ENCODE measurements at places on chromosomes 13 and 19.

DNA sequence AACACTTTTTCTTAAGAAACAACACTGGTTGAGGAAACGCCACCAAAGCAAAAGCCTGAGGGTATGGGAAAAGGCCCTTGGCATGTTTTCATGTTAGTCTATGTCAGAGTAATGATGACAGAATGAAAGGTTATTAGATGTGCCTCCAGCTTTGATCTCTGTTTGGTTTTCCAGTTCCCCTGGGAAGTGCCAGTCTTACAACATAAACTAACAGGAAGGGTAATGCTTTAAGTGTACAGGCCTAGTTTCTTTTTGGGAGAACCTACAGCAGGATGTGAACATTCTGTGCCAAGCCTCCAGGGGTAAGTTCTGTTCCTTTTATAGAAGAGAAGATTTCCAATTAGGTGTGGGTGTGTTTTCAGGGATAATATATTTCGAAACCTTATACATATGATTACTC lies 121.7 kb downstream of the FNDC3A start:
- DNase-seq = no peak

DNA sequence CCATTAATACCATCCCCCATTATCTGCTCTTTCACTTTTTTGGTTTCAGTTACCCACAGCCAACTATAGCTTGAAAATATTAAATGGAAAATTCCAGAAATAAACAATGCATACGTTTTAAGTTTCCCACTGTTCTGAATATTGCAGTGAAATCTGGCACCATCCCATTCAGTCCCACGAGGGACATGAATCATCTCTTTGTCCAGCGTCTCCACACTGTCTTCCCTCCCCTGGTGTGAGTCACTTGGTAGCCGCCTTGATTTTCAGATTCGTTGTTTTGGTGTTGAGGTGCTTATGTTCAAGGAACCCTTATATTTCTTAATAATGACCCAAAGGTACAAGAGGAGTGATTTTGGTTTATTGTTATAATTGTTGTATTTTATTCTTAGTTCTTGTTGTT lies 246.1 kb downstream of the DCT start:
- DNase-seq = no peak

DNA sequence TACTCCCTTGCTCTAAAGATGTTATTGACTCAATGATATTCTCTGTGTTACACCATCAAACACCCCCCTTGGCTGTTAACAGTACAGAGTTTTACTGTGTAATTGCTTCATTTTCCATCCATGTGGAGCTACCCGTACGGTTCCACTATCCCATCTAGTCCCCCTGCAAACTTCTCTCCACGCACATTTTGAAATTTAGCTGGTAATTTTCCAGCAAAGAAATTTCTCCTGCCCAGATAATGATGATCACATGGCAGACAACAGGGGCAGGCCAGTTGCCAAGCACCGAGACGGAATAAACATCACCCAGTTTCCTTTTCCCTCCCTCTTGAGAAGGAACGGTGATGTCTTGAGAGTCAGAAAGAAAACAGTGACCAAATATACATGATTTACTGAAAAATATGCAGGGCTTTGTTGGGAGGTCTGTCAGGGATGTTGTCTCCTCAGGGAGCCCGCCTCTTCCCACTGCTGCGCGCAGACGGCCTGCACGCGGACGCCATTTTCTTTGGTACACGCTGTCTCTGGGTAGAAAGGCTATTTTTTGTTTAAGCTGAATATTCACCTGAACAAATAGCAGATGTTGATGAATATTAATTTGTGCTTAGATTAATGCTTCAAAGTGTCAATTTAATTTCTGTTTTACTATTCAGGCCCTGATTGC lies 109.9 kb downstream of the OLFM4 start:
- no peak for DNase-seq

DNA sequence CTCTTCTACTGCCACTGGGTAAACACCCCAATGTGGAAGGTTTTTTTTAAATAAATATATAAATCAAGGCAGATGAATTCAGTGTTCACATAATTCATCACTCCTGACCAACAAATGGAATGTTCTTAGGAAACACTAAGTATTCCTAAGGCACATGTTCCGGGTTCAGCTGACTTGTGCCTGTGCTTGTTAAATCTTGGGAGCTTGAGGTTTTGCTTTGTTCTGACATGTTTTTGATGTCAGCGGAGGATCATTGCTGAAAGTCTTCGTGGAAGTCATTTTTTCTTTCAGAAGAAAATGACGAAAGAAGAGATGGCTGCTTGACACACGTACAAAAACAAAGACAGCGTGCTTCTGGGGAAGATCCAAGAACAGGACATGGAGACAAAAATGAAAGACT lies 185.8 kb downstream of the MZT1 start:
- DNase-seq = no peak

- no peak for DNase-seq
These were observed 173.0 kb upstream of the UFM1 start for GRCh38 chr13:38176664-38177063.

DNA sequence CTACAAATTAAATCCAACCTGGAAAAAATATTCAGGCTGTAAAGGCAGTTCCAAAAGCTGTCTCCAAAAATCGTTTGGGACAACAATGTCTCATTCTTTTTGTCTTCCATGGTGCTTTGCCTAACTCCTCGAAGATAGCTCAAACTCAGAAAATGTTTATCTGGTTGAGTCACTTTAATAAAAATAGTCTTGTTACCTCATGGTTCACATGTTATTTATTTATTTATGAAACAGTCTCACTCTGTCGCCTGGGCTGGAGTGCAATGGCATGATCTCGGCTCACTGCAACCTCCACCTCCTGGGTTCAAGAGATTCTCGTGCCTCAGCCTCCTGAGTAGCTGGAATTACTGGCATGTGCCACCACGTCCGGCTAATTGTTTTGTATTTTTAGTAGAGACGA lies 4.9 kb upstream of the BRD4 start:
- DNase-seq = no peak

GRCh38 chr13:52405767-52406494 lies at the start of gene THSD1:
THSD1 (minus strand) TSS chr13:52406172; CDS start chr13:52402600, 3,572 bp downstream.
- DNase-seq = no peak

GRCh38 chr13:40682449-40683240 lies 16.2 kb upstream of the FOXO1 start:
- DNase-seq = no peak

- DNase-seq = no peak
These were observed 1.9 kb upstream of the MEF2B start for GRCh38 chr19:19171821-19172532.

DNA sequence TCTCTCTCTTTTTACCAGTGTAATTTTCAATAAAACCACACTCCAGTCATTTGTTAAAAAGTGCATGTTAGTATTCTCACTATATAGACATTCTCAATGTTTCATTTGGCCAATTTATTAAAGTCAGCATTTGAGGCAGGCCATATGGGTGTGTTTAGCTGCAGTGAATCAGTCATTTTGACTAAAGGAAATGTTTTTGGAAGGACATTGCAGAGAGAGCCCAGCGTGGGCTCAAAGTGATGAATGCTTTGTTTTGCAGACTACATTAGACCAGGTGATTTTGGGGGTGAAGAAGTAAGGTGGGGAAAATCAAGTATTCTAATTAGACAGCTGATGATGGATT lies 116.7 kb downstream of the POSTN start:
- DNase-seq = no peak

GRCh38 chr13:93309886-93310523 lies 83.4 kb downstream of the GPC6 start:
- DNase-seq = no peak

- DNase-seq = no peak
These were observed 7.8 kb upstream of the CEACAM5 start for GRCh38 chr19:41700381-41701195.

DNA sequence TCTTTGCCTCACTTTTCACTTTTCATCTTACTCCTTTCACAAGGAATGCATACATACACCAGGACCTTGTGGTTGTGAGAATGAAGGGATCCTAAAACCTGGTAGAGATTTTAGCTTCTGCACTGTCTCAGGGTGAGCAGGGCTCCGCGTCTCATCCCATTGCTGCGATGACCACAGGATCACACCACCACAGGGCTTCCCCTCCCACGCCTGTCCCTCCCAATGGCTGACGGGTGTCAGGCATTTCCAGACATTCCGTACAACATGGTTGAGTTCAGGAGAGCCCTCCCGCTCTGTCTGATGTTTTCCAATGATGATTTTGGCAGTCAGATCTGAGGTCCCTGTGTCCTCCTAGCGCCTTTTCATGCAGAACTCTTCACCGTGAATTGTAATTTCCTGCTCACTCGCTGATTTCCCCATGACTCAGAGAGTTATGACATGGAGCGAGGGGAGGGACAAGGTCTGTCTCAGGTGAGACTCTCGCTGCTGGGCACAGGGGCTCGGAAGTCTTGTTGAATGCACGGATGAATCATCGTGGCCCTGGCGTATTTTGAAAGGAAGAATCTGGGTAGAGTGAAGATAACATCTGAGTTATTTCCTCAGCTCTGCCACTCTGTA lies 102.8 kb downstream of the TEX29 start:
- no peak for DNase-seq

- DNase-seq = no peak
These were observed 316.6 kb downstream of the DNAJC15 start for GRCh38 chr13:43339805-43340550.

- no peak for DNase-seq
These were observed 5.2 kb downstream of the SYDE1 start for GRCh38 chr19:15112385-15112784.

DNA sequence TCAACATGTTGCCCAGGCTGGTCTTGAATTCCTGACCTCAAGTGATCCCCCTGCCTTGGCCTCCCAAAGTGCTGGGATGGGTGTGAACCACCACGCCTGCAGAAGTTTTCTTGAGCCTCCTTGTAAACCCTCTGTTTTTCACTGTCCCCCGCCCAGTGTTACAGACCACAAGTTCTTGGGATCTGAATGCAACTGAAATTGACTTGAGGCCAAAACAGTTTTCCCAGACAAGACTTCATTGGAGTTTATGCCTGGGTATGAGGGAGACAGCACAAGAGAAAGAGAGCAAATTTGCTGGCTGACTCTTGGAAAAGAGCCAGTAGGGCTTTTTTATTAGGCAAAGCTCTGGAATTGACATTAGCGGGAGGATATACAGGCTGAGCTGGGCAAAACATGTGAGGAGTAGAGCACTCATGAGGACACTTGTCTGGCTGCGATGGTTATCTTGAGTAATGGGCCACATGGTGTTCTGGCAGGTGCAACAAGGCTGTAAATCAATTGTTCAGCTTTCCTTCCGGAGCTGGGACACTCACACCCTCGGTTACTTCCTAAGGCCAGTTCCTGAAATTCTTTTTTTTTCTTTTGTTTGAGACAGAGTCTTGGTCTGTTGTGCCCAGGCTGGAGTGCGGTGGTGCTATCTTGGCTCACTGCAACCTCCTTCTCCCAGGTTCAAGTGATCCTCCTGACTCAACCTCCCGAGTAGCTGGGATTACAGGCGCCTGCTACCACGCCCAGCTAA lies 12.7 kb upstream of the HNRNPL start:
- DNase-seq = no peak

GRCh38 chr13:21333186-21333585 lies 125.9 kb downstream of the ZDHHC20 start:
- DNase-seq = no peak

DNA sequence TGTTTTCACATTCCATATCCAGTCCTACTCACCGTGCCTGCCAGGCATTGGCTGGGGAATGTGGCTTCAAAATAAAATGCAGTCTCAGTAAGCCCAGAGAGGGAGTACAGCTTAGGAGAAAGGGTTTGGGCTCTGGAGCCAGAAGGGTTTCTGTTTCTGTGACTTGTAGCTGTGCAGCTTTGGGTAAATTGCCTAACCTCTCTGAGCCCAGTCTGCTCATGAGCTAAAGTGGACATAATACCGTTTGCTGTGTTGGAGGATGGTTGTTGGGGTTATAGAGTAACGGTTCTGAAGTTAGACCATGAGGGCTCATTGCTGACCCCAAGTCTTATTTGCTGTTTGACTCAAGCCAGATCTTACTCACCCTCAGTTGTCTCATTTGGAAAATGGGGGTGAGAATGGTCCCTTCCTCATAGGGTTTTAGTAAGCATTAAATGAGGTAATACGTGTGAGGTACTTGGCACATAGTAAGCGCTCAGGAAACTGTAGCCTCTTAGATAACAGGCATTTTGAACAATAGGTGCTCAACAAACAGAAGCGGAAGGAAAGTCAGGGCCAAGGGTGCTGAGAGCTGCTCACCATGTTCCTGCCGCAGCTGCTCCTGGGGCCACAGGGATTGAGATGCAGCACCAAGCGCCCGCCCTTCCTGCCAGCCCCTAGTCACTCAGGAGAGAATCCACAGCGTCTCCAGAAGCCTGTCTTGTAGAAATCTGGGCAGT lies 45.5 kb downstream of the C13orf42 start:
- DNase-seq = no peak

- DNase-seq = no peak
These were observed 880 bp upstream of the C19orf12 start for GRCh38 chr19:29715701-29716581.

DNA sequence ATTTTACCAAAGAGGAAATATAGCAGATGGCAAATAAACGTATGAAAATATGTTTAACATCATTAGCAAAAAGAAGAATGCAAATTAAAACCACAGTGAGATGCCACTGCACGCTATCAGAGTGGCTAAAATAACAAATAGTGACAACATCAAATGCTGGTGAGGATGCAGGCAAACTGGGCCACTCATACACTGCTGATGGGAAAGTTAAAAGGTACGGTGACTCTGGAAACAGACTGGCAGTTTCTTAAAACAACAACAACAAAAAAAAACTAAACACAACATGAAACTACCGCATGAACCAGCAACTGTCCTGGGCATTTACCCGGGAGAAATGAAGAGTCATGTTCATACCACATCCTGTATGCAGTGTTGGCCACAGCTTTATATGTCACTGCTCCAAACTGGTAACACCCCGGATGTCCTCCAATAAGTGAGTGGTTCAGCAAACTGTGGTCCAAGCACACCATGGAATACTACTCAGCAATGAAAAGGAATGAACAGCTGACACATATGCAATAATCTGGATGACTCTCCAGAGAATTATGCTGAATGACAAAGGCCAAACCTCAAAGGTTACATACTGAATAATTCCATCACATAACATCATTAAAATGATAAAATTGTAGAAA lies 22.3 kb downstream of the EPS15L1 start:
- no peak for DNase-seq

DNA sequence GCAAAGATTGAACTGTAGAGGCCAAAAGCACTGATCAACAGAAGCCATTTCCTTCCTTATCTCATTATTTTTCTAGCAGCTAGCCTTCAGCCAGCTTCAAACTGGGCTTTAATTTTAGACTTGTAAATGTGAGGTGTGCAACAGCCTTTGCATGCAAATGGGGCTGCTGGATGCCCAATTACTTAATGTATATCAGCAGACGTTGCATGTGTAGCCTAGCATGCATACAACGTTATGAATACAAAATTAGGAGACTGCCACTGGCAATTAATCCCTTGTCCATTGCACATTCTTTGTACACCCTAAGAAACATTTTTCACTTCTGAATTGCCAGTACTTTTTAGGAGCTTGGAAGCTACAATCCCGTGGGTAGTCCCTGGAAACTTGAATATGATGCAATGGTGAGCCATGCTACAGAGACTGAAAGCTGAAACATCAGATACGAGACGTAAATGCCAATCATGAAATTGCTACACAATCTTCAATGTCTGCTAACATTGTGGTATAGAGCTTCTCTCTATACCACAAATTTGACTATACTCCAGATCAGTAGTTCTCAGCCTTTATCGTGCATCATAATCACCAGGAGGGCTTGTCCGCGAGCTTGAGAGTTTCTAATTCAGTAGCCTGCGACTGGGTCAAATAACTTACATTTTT lies 20.2 kb downstream of the EPSTI1 start:
- no peak for DNase-seq
